ENCODE measurements at places on chromosomes 5 and 9. TPM values are rescaled to one million over a fixed set of nuclear protein-coding genes. Genes with fewer than 3 reads are reported as not detected.
A peak's percentile ranks its signal among the peaks of the same experiment; 100 is the strongest.

DNA sequence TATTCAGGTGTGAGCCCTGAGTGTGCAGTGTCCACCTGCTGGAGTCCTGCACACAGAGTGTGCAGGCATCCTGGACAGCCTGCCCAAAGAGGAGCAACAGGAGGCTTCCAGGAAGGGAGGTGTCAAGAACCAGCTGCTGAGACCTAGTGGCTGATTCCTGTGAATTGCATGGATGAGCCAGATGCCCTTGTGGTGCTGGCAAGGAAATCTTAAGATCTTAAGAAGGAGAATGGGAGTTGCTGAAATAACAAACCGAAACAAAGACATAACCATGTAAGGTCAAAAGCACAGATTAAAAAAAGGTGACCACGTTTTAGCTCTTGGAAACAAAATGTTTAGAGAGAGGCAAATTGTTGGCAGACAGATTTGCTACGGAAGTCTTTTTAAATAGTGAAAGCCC, 29.3 kb upstream of the RPS23 start:
- no peak for DNase-seq

DNA sequence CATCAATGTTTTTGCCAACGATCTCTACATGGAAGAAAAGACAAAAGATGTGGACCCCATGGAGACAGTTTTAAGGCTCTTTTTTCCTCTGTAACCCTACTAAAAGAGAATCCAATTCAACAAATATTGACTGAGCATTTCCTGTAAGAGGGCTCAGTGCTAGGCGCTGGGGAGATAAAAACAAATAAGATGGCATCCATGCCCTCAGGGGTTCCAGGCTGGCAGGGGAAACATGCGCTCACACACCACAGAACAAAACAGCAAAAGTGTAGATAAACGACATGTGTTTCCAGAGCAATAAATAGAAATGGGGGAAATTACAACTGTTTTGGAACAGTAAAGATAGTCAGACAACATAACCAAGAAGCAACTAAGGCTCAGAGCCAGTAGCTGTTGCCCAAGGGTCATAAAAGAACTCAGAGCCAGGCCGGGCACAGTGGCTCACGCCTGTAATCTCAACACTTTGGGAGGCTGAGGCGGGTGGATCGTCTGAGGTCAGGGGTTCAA, 25.2 kb downstream of the ZNF608 start:
- DNase-seq, result no peak

The CENPK gene
- total RNA-seq, result 85.4 TPM

DNA sequence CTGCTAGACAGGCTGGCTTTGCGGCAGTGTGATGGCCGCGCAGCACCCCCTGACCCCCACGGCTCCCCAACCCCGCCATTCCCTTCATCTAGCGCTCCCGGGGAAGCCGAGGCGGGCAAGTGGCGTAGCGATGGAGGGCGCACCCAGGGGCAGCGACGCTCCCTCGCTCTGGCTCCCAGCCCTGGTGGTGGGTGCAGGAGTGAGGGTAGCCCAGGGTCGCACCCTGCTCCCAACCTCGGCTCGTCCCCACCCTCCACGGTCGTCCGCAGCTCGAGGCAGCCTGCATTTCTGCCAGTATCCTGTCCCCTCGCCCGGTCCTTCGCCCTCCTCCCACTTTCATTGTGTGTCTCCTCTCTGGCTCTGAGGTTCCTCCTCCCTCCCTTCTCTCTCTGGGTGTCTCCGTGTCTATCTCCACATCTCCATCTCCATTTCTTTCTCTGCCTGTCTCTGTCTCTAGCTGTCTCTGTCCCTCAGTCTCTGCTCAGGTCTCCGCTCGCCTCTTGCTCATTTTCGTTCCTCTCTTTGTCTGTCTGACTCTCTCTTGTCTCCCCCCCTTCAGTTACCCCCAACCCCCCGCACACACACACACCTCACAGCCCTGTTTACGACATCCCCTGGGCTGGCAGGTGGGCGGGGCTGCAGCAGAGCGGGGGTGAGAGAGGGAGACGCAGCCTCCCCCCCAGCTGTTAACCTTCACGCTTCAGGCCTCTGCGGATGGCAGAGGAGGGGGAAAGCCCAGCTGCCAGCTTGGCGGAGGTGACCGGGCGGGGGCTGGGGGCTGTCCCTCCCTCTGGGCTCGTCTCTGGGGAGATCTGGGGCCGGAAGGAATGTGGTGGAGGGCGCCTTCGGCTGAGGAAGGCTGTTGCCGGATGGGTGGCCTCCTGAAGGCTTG, 48.7 kb upstream of the PSD2 start:
- peak; percentile 63 for DNase-seq

DNA sequence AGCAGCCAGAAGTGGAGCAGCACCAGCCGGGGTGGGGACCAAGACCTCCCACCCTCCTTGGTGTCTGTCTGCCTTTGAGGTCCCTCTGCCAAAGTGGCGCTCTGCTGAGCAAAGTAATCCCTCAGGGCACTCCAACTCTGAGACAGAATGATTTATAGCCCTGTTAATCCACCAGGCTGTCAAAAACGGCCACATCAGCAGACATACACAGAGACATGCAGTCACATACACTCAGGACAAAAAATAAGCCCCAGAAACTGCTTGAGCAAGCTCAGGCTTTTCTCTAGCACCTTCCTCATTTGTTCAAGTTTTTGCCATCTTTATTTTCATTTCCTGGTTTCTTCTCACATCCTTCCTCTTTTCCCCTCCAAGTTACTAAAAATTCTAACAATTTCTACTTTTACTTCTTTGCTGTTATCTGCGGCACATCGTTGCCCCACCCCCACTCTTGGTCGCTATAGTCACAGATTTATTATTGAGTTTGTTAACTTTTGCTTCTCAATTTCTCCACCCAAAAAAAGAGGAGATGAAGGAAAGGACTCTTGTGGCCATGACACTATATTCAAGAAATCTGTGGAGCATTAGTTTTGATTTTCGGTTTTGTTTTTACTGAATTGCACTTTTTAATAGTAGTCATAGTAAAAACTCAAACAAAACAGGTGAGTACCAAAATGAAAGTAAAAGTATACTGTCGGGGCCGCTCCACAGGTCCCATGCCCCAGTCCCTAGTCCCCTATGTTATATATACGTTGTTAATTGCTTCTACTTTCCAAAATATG, 17.4 kb upstream of the ADRB2 start:
- peak; percentile 28 for DNase-seq

- DNase-seq, result no peak
These were observed 2.0 kb downstream of the NIPBL start for GRCh38 chr5:36878392-36879082.

GRCh38 chr5:78506261-78507024, 142.1 kb downstream of the LHFPL2 start:
- no peak for DNase-seq

The PCDHGB2 gene
- total RNA-seq, result 0.16 TPM

The OBP2B gene
- not detected for total RNA-seq

The CCNI2 gene
- total RNA-seq, result 7.3 TPM

DNA sequence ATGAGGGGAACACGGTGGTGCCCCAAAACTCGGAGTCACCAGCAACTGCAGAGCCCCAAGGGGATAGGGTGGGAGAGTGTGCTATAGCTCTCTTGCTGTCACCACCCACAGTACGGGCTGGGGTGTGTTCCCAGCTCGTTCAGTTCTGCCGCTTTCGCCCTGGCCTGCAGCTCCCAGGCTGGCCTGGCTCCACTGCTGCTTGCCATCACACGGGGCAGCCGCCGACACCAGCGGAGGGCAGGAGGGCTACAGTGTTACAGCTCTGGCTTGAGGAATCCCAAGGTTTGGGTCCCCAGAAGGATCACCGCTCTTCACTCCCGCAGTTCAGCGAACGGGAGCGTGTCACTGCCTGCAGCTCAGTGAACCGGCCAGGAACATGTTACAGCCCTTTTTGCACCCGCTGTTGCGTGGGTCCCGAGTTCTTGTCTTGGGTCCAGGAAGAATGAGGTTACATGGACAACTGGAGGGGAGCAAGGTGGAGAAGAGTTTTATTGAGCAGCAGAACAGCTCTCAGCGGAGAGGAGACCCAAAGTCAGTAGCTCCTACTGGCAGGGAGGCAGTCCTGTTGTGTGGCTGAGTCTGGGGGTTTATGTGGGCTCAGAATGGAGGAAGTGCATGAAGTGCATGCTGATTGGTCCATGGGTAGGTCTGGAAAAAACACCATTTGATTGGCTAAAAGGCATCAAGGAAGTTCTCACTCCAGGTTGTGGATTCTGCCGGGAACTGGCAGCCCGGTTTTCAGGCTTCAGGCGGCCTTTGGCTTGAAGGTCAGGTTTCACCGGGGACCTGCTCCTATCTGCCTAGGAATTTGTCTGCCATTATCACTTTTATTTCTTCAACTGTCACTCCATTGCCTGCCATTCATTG, 113.4 kb downstream of the EHMT1 start:
- DNase-seq, result no peak
